RWPE2 (cell line): ENCODE measurements at places on chromosomes 6 and 20.

DNA sequence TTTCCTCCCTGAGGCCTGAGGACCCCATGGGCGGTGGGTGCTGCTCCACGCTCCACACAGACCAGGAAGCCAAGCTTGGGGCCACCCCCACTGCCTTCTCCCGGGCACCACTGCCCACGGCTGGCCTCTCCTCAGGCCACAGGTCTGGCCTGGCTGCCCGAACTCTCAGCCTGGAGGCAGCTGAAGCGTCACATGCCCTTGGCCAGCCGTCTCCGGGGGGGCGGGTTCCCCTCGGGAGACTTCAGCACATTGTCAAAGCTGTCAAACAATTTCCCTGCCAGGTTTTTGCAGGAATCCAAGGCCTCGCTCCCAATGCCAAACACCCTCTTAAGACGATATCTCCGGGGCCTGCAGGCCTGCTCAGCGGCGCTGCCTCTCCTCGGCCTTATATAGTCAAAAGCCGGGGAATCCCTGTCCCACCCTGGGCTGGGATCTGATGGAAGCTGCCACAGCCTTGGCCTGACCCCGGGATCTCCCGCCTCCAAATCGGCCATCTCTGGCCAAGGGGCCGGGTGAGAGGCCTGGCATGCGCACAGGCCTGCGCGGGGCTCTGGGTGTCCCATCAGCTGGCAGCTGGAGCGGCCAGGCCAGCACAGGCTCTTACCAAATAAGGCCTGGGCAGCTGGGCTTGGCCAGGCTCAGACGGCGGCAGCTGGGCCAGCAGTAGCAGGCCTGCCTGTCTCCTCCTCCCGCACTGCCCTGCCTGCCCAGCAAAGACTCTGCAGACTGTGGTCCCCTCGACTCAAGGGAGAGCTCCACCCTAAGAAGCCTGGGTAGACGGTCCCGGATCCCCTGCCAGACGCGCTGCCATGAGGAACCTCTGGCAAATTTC, 49.7 kb downstream of the RBM38 start:
- DNase-seq, result peak; percentile 86

- no peak for DNase-seq
These were observed 17.7 kb downstream of the GTF2H5 start for GRCh38 chr6:158185729-158186456.

DNA sequence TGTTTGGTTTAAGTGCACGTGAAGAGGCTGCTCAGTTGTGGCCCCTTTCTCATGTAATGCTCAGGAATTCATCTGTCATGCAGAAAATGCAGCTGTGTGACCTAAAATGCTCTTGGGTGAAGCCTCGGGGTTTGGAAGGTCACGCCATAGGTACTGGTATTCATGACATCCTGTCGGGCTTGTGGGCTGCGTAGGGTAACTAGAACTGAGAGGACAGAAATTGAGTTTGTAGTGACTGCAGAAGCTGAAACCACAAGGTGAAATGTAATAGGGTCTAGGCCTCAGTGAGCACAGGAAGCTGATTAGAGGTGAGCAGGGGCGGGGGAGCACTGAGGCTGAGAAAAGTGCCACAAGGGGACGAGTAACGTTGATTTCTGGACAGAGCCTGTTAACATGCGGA, 128.8 kb downstream of the SOBP start:
- DNase-seq, result no peak

DNA sequence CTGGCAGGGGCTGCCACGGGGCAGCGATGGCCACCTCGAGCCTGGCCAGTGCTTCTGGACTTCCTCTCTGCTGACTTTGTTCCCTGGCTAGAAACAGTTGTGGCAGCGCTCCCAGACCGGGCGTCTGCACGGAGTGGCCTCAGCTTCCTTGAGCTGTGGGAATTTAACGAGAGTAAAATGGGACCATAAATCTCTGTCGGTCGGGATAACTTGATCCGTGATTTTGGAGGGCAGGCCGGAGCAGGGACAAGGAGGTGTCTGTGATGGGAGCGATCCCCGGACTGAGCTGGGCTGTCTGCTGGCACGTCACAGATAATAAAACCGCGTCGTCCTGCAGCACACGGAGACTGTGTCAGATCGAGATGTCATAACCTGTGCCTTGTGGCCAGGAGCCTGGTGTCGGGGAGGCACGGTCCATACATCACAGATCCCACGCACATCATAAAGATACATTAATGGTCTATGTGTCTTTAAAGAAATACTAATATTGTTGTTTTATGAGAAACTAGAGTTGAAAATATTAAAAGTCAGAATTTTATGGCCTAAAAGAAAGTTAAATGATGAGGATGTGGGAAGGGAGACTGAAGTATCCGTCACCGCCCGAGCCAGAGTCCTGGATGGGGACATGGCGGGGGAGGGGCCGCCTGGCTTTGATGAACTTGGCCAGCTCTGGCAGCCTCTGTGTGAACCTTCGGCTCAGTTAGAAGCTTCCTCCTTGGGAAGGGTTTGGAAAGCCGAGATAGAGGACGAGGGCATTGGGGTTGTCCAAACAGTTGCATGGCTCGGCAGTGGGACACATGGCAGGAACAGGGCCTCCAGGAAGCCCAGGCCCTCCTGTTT, 6.5 kb upstream of the RBBP8NL start:
- DNase-seq, result no peak

DNA sequence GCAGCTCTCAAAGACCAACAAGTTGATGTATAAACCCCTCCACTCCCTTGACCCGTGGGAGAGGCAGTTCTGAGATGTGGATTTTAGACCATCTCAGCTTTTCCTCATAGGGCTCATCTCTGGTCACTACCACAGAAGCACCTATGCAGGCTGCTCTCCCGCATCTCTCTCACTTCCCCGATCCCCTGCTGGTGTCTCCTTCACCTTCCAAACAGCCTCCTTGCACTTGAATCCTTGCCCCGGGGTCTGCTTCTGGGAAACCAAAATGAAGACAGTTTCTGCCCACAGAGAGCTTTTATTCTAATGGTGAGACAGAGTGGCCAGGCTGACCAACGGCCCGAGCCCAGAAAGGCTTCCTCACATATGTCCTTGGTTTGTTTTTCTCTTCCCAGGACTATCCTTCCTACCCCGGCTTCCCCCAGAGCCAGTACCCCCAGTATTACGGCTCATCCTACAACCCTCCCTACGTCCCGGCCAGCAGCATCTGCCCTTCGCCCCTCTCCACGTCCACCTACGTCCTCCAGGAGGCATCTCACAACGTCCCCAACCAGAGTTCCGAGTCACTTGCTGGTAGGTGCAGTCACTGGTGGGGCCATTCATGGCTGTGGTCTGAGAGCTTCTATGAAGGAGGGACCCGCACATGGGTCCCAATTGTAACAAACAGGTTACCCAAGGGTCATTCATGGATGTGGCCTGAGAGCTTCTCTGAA, 179.3 kb downstream of the EYA2 start:
- peak; percentile 79 for DNase-seq

DNA sequence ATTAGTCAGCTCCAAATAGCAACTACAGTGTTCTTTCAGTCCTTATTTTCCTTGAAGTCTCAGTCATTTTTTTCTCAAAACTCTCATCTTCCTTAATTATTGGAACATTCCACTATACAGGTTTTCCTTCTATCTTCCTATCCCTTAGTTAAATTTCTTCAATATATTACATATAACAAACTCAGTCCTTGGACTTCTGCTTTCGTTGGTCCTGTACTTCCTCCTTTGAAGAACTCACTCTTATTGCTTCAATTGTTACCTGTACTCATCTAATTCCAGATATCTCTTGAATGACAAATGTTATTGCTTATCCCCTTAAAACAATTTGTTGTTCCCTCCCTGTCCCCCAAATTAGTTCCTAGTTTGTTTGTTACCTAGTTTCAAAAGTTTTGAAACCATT, 67.7 kb upstream of the NOTCH4 start:
- no peak for DNase-seq

- DNase-seq, result no peak
These were observed 8.6 kb upstream of the DEFB110 start for GRCh38 chr6:50030350-50030749.

DNA sequence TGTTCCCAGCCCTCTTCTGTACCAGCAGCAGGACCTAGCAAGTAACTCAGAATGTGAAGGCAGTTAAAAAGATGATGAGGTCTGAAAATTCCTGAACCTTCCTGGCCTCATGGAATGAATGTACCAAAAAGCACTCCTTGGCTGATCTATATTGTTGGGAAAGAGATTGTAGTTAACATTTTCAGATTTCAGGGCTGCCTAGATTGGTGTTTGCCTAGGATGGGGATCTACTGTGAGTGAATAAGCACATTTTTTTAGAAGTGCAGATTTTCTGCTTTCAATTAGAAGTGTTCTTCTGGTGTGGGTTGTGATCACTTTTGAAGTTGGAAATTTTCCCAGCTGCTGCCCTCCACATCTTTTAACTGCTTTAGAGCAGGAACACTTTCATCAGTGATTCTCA, 6.2 kb downstream of the MYLIP start:
- no peak for DNase-seq
